Stimulated activated CD4-positive, alpha-beta T cell treated with anti-CD3 and anti-CD28 coated beads, Interleukin-1b, Interleukin-23, amount 100 ng/mL, for 1 hour (primary cell): ENCODE measurements at places on chromosomes 12 and 14.

DNA sequence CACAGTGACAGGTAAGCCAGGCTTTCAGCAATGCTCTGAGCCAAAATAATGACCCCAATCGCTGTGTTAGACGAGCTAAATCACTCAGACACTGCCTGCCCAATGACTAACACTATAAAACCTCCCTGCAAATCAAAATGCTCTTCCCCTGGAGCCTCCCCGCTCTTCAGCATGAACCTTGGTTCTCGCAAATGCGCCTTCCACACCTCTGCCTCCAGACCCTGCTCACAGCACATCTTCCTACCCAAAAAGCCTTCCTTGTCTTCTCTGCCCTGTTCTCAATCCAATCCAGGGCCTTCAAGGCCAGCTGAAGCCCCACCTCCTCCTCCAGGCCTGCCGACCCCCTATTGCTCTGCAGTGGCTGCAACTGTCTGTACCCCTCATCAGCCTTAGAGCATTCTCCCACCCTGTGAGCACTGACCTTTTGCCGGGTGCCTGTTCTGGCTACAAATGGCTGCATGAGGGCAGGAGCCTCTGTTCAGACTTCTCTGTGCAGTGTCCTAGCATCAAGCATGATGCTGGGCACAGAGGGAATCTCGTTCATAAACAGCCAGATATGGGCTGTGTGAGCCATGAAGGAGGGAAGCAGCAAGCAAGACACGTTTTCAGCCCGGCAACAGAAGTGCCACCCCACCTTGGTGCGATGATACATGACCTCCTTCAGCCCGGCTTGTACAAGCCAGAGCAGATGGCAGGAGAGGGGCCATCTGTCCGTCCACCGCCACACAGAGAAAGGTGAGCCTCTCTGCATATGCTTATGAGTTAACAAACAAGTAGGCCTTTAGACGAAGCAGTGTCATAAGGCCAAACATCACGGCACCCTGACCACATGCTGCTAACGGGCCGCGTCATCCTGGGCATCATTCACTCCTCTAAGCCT is 64.5 kb upstream of the DDX11 start:
- no peak for DNase-seq

DNA sequence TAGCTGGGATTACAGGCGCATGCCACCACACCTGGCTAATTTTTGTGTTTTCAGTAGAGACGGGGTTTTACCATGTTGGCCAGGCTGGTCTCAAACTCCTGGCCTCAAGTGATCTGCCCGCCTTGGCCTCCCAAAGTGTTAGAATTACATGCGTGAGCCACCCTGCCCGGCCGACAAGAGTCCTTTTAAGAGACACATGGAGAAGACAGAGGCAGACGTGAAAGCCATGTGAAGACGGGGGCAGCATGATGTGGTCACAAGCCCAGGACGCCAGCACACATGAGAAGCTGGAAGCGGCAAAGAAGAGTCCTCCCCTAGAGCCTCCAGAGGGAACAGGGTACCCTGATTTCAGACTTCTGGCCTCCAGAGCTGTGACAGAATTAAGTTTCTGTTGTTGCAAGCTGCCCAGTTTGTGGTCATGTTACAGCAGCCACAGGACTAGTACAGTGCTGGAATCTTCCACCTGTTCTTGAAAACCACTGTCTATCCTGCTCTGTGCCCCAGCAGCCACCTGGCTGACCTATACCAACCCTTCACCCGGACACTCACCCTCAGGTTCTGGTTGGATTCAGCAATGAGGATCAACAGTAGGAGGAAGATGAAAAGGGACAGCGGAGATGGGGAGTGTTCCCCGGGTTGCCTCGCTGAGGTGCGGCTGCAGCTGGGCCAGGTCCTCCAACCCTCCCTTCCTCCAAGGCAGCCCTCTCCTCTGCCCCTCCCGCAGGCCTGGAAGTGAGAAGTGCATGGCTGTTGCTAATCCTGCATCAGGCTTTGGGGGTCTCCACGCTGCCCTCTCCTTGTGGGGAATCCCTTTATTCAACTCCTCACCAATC is 16.9 kb downstream of the VPS37B start:
- no peak for DNase-seq

- DNase-seq, result no peak
These were observed 336.4 kb downstream of the CACNA1C start for GRCh38 chr12:2389079-2389790.

- DNase-seq, result no peak
These were observed 371.2 kb downstream of the BCL11B start for GRCh38 chr14:98900798-98901197.

- DNase-seq, result no peak
These were observed 17.0 kb downstream of the NEK9 start for GRCh38 chr14:75109877-75110276.

GRCh38 chr14:77574446-77575115 is 41.9 kb downstream of the SPTLC2 start:
- no peak for DNase-seq

GRCh38 chr12:9750276-9751203 is 10.2 kb downstream of the CD69 start:
- DNase-seq, result no peak

DNA sequence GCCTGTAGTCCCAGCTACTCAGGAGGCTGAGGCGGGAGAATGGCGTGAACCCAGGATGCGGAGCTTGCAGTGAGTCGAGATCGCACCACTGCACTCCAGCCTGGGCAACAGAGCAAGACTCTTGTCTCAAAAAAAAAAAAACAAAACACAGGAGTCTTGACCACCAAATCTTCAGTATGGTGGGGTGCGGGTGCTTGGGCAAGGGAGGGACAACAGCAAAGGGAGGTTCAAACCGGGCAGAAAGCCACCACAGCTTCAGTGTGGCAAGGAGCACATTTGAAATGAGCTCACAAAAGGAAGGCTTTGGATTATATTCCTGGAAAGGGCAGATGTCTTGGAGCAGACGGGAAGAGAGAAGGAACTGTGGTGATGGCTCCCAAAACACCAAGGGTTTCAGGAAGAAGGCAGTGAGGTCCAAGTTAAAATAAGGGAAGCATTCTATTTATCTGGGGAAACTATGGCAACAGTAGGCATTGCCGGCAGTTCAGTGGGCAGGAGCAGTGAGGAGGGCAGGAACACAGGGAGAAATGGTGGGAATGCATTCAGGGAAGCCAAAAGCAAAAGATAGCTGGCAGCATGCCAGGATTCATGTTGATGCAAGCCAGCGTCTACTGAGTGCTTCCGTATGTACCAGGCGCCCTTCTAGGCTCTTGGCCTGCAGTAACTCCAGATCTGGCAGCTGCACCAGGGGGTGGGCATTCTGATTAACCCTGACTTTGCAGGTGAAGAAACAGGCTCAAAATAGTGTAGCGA is 51.0 kb upstream of the SRSF5 start:
- no peak for DNase-seq

DNA sequence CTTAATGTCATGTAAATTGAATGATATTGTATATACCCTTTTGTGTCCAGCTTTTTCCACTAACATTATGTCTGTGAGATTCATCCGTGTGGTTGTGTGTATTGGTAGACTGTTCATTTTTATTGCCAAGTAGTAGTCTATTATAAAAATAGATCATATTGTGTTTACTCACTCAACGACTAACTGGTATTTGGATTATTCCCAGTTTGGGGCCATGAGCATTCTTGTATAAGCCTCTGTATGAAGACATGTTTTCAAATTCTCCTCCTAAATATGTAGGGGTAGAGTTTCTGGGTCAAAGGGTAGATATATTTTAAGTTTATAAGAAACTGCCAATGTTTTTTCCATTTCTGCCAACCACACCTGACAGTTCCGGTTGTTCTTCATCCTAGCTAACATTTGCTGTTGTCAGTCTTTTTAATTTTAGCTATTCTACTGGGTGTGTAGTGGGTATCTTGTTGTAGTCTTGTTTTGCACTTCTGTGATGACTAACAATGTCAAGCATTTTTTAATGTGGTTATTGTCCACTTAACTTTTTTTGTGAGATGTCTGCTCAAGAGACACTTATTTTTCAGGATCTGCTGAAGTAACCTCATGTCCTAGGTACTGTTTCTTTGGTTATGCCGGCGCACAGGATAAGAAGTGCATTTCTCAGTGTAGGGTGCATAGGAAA is 93.2 kb downstream of the DACT1 start:
- DNase-seq, result no peak

DNA sequence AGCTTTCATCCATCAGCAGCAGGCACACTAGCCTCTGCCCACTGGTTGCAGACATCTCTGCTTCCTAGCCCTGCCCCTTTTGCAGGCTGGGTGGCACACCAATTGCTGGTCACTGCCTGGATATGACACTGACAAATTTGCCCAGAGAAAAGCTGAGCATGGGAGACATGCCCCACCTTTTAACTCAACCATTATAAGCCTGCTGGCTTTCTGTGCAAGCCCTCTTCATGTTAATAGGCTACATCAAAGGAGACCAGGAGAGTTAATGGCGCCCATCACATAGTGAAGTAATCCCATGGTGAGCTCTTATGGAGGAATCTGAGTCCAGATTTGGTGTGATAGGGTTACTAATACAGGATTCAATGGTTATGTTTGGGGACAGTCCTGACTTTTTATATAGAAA is 139.2 kb downstream of the KICS2 start:
- no peak for DNase-seq

- DNase-seq, result no peak
These were observed 65.0 kb downstream of the CHST11 start for GRCh38 chr12:104521731-104522130.

DNA sequence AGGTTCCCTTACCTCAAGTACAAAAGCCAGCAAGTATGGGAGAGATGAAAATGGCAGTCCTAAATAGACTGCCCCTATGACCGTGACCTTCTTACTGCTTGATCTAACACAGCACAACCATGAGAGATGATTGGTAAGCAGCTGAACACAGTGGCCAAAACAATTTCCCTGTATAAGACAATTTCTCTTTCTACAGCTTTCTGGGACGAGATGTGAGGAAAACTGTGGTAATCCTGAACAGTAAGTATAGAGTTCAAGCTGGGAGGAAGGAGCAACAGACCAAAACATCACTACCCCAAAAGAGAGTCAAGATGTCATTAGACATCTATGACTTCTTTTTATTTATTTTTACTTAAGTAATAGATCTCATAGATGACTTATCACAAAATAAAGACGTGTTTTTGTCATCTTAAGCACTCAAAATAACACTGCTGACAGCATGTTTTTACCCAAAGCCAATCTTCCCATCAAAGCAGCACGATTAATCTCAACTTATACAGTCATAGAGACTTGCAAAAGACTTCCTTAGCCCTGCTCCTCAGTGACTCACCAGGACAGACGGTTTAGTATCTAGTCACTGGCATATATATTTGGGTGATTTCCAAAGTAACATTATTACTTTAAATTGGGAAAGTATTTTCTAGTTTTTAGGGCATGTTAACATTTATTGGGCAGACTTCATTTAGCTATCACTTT is 3.7 kb downstream of the TMEM52B start:
- no peak for DNase-seq

DNA sequence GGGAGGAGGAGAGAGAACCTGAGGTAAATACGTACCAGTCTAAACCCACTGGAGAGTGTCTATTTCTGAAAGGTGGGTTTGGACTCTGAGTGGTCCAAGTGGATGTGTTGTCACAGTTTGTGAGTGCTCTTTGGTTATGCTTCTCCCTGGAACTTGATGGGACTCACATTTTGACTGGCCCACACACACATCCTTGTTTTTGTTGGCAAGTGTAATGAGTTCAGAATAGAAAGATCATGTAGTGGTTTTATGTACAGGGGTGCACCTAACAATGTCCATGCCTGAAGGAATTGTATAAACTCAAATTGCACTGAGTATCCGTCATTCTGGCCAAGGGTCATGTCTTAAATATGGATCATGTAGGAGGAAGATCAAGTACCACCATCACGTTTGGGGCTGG is 4.8 kb downstream of the PPFIBP1 start:
- no peak for DNase-seq

GRCh38 chr14:92266216-92266615 is 56.7 kb upstream of the SLC24A4 start:
- no peak for DNase-seq

GRCh38 chr12:51082561-51083125 is 753 bp downstream of the CSRNP2 start:
- DNase-seq, result no peak

DNA sequence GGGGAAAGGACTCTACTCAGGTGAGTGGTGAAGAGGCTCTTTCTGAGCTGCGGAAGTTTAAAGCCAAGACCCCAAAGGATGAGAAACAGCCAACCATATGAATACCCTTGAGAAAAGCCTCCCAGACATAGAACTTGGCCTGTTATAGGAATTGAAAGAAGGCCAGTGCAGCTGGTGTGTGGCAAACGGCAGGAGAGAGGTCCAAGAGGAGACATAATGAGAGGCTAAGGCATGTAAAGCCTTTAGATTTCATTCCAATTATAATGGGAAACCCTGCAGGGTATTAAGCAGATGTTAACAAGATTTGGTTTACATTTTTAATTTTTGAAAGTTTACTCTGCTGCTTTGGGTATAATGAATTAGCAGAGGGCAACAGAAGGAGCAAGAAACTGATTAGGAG is 552.1 kb upstream of the FBXO33 start:
- no peak for DNase-seq

DNA sequence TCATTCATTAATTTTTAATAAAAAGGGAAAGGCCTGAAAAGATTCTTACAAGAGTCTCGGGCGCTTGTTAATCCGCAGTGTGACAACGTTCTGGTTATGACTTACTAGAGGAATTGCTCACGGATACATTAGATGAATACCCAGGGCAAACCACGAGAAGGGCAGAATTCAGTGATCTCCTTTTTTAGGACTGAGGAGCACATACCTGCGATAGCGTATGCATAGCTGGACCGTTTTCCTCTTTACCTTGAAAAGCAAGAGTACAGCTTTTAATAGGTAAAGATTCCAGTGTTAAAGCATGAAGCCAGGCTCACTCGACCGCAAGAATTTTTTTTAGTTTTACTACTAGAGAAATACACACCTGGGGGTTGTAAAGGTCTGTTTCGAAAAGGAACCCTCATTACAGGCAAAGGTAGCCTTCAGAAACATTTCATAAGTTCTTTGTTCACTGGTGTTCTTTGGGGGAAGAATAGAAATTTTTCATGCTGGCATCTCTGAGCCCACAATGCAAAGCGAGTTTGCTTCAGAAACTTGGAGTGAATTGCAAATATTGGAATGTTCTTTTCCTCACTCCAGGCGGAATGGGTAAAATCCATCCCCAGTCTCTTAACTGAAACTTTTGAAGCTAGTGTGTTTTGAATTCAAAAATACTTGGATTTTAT is 953 bp downstream of the MAPK1IP1L start:
- no peak for DNase-seq

GRCh38 chr12:11825278-11825677 is 175.8 kb downstream of the ETV6 start:
- no peak for DNase-seq

GRCh38 chr12:131100031-131100674 is 146.4 kb downstream of the ADGRD1 start:
- no peak for DNase-seq

GRCh38 chr12:118980407-118981014 is 830 bp upstream of the SRRM4 start:
- no peak for DNase-seq
